ENCODE measurements at places on chromosomes 5 and 9. TPM values are rescaled to one million over a fixed set of nuclear protein-coding genes. Genes with fewer than 3 reads are reported as not detected.

GRCh38 chr5:99119326-99119725 lies 190.5 kb upstream of the CHD1 start:
- no peak for DNase-seq

DNA sequence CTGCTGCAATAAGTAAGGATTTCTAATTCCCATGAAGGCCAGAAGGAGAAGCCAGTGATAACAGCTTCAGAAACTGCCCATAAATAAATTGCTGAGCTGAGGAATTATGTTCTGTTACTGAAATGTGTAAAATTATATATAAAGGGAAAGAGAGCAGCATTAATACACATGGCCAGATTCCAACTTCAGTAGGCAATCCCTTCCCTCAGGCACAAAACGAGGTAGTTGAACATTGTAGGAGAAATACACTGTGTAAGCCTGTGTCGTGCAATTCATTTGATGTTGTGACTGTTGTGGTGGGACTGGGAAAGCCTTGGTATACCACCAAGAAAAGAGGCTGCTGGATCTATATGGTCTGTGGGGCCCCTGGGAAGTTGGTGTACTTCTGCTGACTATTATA lies 192.9 kb downstream of the WDR70 start:
- no peak for DNase-seq

DNA sequence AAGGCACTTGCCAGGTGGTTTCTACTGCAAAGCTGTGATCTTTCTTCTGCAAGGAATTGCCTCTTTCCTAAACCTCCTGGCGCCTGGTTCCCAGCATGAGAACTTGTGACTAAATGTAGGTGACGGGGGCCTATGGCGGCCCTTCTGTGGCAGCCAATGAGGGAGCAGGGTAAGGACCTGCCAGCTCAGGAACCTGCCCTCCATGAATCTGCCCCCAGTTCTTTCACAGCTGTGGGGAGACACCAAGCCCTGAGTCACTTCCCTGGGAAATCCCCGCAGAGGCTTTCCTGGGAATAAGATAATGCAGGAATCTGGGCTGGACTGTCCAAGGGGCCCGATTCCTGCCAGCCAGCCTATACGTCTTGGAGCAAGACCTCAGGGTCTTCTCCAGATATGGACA lies 56.7 kb upstream of the CTNNA1 start:
- DNase-seq = no peak

DNA sequence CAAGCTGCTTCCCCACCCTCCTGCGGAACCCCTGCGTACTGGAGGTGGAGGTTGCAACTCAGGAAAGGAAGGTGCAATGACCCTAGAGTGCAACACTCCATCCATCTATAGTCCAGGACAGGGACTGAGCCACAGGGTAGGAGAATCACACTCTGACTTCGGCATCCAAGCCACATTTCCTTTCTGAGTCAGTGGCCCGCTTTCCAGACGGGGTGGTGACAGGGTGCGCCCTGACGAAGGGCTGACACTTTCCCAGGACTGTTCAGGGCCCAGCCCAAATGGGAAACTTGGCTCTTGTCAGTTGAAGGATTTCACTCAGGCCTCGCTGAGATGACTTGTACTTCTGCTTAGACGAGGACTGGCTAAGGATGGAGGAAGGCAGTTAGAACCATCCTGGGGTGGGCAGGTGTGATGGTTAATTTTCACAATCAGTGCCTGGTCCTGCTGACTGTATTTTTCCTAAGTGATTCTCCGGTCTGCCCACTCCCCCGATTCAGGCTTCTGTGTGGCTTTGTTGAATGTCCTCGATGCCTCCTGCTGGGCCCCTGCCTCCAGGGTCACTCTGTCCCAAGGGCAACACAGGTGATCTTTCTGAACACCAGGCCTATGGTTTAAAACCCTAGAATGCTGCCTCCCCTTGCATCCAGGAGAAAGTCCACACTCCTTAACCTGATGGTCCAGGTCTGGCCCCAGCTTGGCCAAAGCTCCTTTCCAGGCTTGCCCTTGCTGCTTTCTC lies 228.1 kb downstream of the FSTL4 start:
- DNase-seq = no peak

DNA sequence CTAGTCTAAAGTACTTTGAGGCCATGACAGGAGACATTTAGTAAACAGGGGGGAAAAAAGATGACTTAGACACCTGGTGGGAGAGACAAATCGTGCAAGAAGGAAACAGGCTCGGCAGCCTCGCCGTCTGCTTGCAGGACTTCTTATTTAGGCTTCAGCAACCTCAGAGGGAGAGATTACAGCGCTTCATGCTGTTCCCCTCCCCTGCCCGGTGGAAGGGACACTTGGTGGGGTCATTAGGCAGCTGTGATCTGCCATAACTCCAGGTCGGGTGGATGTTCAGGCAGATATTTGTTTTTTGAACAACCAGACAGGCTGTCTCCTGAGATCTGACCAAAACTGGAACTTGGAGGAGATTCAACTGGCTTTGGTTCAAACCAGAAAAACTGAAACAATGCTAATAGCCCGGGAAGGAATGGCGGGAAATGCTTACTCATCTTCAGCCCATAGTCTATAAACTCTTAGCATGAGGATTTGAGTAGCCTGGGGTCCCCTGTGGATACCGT lies 38.1 kb upstream of the CD180 start:
- DNase-seq = no peak

- DNase-seq = no peak
Observed at GRCh38 chr5:153584960-153585359, 94.5 kb downstream of the GRIA1 start.

- DNase-seq = no peak
Observed at GRCh38 chr5:151923866-151924476, 680 bp downstream of the GLRA1 start.

DNA sequence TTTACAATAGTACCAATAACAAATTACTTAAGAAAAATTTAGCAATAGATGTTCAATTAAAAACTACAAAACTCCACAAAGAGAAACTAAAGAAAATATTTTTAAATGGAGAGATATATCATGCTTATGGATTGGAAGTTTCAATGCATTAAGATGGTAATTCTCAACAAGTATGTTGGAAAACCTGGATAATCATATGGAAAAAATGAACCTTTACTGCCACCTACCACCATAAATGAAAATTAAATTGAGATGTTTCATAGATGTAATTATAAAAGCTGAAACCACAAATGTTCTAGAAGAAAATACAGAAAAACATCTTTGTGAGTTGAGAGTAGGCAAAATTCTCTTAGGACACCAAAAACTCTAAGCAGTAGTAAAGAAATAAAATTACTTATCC lies 121.7 kb downstream of the ANKRD18B start:
- DNase-seq = no peak

DNA sequence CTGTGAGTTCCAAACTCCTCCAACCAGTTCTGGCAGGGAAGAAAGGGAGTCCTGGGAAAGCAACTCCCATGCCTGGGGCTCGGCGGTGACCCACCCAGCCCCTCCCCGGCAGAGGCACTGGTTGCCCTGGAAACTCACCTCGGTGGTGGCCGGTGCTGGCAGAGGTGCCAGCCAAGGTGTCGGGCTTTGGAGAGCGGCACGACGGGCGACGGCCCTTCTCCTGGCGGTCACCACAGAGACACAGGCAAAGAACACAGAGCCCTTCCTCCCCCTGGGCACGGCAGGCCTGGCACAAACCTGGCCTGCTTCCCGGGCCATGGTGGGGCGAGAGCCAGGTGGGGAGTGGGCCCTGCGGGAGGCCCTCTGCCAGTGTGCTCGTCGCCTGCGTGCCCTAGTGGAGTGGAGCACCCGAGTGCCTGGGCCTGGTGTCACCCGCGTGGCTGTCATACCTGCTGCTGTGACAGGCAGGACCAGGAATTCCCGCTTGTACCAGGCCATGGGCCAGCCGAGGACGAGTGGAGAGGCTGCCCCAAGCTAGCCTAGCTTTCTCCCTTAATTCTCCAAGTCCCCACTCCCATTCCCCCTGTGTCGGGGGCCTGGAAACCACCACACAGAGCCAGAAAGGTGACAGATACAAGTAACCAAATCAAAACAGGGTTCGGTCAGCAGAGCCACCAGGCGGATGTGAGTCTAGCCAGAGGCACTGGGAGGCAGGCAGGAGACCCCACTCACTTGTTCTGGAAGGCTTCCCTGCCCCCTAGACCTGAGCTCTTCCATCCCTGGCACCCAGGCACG lies 8.2 kb upstream of the RALGDS start:
- no peak for DNase-seq

DNA sequence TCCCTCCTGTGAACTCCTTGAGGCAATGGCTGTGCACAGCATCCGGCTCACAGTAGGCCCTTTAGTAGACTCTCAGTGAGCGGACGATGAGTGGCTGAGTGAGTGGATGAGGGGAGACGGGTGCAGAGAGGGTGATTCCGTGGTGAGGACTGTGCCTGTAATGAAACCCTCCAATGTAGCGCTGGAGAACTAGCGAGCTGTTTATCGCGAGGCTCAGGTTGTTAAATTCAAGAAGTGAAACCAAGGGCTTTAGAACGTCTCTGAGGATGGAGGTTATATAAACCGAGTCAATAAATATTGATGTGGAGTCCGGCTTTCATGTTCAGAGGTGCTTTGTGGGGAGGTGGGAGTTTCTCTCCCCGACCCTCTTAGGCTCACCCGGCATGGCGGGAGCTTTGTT lies 53.2 kb downstream of the NSG2 start:
- DNase-seq = no peak

- no peak for DNase-seq
Observed at GRCh38 chr9:132791699-132792240, 86.3 kb downstream of the AK8 start.

DNA sequence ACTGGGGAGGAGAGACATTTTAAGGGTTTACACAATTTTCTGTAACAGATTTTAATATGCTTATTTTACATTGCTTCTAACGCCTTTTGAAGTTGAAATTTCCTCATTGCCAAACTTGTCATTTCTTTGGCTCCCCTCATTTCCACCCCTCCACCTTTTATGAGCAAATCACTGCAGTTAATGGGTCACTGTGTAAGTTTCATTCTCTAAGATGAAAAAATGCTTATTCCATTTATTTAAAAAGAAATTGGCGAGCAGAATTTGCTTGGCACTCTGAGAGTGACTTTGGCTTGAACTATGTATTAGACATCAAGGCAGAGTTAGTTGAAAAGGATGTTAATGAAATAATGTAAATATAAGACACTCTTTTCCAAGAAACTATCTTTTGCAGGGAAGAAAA lies 66.6 kb downstream of the ITGA1 start:
- DNase-seq = no peak

DNA sequence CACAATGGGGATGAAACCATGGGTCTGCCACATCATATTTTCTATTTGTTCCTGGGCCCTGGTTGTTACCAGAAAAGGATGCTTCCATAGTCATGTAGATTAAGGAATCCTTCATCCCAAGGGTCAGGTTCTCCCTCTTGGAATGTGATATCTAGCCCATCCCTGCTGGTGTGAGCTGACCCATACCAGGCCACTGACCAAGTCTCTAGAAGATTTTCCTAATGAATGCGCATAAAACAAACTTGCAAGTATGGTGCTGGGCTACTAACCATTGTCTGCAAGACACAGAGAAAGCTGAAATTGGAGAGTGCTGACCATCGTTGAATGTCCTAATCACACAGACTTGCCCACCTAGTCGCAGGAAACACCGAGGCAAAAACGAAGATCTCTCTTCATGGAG lies 972.6 kb downstream of the EFNA5 start:
- no peak for DNase-seq

DNA sequence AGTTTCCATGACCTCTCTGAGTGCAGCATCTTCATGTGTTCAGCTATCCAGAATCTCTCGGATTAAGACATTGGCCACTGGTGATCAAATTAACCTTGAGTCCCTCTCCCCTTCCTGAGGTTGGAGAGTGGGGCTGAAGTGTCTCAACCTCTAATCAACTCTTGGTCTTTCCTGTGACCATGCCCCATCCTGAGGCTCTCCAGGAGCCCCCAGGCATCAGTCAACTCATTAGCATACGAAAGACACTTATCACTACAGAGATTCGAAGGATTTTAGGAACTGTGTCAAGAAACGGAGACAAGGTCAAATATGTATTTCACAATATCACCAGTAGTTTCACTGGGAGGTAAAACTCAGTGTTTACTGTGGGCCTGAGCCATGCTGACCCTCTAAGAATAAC lies 130.2 kb upstream of the CCDC152 start:
- DNase-seq = no peak

DNA sequence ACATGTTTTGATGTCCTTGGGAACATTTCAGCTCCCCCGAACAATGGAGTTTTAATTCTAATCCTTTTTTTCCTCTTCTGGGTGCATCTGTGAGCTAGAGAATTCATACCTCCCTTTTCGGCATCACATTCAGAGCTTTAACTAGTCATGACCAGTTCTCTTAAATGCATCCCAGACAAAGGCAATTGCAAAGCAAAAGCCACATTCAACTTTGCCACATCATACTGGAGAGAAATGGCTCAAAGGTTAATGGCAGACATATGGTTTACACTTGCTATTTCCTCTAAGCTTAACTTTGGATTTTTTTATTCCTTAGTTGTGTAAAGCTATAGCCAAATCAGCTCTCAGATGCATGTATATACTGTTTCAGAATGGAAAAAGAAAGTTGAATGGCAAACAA lies 153.3 kb downstream of the ESM1 start:
- DNase-seq = no peak

The RALGPS1 gene
- total RNA-seq = 144 TPM

The BAAT gene
- 1.2 TPM for total RNA-seq

The PCAT7 gene
- 1.8 TPM for total RNA-seq

The LHX3 gene
- total RNA-seq = not detected

The FLT4 gene
- 5.7 TPM for total RNA-seq

The PPP3R2 gene
- total RNA-seq = not detected

The FOXD4L5 gene
- total RNA-seq = not detected

The ADAMTSL2 gene
- 2.2 TPM for total RNA-seq

The PCDHB13 gene
- total RNA-seq = 0.13 TPM

The TSLP gene
- total RNA-seq = not detected

The TMEM174 gene
- not detected for total RNA-seq

Data from Peyer's patch (tissue), 4 donors.